ENCODE measurements at places on chromosomes 1 and 21.

DNA sequence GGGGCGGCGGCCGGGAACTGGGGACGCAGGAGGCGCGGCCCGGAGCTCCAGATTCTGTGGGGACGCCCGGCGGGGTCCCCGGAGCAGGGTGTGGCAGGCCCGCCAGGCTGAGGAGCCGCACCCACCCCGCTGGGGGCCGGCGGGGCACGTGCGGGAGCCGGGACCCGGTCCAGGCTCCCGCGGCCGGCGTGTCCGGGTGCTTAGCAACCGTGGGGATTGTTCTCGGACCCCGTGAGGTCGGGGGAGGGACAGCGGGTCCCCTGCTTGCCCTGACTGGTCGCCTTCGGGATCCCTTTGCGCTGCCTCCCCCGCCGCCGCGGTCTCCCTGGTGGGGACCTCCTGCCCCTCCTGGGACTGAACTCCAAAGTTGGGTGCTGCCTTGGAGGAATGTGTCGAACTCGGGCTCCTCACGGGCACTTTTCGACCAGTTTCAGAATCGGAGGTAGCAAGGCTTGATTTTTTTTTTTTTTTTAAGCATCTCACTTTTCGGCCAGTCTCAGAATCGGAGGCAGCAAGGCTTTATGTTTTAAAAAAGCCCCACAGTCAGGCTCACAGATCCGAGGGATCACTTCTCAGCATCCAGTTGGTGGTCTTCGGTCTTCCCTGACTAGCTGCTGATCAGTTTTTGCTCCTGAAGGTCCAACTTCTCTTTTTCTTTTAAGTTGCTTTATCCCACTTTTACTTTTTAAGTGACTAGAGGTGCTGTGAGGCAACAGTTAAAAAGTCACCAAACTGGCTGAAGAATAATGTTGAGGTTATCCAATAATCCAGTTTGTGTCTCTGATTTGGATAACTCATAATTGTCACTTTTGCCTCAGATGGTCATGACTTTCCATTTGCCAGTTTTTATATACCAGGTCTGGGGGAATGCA lies 648 bp downstream of the FAM76A start:
- DNase-seq: peak; percentile 60

- no peak for DNase-seq
These were observed 9.1 kb upstream of the MACF1 start for GRCh38 chr1:39195166-39196111.

DNA sequence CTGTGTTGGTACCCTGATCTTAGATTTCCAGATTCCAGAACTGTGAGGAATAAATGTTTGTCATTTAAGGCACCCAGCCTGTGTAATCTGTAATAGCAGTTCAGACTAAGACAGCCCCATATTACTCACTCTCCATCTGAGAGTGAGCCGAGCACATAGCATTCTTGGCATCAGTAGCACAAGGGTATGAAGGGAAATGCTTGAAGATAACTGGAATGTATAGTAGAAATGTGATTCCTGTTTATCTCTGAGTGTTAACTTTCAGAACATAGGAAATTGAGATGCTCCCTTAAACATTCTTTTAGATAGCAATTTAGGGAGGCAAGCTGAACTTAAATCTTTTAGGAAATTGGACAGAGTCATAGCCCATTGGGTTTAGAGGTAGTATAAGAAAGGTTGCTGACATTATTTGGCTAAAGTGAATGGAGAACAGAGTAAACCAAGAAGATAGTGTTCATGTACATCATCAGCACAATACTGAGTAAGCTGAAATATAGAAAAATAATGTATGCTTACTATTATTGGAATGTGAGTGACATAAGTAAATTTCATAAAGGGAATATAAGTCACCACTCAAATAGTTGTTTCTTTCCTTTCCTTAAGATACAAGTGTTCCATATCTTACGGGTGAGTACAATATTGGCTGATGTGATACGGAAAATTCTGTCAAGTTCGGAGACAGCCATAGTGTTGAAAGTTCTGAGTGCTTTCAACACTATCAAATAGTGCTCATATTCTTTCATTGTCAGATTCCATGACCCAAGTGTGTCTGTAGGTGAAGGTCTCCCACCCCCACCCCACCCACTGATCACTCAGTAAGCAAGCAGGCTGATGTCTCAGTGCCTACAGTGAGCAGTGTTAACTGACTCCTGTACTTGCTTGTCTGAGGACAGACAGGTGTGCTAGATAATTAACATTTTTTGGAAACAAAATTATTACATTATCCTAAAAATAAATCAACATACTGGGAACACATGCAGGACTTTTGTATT lies 73.7 kb downstream of the LRRC8D start:
- no peak for DNase-seq

- DNase-seq: no peak
These were observed 257.0 kb downstream of the HHIPL2 start for GRCh38 chr1:222290866-222291265.

- no peak for DNase-seq
These were observed 494.5 kb upstream of the PBX1 start for GRCh38 chr1:164064501-164064900.

DNA sequence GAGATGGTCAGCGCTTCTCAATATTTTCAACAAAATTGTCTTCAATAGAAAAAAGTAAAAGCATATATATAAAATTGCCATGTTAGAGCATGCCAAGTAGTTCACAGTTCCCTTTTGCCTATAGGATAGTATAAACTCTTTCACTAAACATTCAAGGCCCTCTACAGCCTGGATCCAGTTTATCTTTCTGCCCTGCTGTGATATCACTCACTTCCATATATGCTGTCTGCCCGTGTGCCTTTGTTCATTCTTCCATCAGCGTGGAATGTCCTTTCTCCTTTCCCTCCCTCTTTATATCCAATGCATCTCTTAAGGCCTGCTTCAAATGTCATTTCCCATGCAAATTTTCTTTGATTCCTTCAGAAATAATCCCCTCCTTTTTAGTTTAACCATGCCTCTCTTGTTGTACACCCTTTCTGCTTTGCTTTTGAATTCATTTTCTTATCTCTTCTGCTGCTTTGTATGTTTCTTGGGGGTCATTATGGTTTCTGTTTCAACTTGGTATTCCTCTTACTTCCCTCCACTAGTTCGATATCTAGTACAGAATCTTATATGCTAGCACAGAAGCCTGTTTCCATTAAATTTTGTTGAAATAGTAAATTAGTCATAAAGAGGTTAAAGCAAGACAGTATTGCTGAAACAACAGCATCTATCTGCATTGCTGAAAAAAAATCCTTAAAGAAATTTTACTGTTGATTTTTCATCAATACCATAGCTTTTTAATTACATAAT lies 44.7 kb downstream of the XCL2 start:
- DNase-seq: no peak

DNA sequence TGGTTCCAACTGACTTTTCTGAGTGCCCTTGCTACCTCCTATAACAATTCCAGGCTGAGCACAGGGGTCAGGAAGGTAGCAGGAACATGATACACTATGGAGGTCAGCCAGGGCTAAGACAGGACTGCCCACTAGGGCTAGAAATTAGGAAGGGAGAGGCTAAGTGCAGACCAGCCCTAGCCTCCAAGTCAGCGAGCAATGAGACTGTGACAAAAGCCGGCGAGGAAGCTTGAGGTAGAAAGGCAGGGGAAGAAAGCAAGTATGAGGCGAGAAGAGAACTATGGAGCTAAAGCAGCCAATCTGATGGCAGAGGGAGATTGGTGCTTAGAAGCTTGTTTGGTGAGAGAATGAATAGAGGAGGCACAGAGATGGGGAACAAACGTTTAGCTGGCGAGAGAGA lies 4.7 kb downstream of the UROD start:
- DNase-seq: no peak

DNA sequence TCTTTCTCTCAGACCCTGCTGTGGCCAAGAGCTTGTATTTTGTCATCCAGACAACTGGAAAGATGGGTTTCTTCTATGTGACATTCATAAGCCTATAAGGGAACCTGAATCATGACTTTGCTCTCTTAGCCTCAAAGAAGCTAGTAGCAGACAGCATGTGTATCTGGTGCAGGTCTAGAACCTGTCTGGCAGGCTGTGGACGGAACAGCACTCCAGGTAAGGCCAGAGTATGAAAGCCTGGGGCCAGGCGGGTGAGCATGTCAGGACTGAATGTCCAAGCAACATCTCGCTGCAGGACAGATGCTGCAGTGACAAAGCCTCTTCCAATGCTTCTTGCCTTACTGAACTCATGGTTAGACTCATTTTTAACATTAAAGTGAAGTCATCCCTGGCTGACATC lies 32.8 kb downstream of the AKNAD1 start:
- no peak for DNase-seq

DNA sequence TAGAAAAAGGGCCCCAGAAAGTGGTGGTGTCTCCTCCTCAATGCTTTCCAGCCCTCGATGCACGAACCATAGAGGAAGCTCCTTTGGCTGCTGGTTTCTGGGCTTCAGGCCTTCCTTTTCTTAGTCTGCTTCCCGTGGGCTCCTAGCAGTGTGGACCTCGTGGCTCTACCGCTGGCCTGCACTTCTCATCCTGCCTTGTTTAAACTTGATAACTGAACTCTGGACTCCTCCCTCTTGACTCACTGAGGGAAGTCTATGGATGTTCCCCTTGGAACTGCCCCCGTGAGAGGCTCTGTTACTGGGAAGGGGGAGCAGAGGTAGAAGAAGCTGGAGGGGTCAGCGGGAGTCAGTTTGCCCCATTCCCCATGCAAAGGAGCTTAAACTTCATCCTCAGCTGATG lies 75.3 kb upstream of the WDR26 start:
- no peak for DNase-seq

DNA sequence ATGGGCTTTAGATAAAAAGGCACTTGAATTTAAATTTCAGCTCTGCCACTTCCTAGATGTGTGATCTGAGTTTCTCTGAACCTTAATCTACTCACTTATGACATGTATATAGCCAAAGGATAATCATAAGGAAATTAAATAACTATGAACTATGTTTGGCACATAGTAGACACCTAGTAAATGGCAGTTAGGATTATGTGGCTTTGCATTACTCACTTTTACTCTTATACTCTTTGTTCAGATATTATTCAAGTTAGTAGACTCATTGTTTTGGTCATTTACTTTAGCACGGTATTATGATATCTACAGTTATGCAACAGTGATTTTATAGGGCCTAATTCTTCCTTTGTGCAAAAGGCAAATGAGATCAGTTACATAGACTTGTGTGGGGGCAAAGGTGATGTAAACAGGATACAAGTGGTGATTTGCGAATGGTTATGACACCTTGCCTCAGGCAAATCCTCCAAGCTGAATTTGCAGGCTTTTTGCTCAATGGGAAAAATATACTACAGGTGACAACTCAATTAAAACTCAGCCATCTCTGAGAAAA lies 297.2 kb upstream of the PBX1 start:
- DNase-seq: no peak

DNA sequence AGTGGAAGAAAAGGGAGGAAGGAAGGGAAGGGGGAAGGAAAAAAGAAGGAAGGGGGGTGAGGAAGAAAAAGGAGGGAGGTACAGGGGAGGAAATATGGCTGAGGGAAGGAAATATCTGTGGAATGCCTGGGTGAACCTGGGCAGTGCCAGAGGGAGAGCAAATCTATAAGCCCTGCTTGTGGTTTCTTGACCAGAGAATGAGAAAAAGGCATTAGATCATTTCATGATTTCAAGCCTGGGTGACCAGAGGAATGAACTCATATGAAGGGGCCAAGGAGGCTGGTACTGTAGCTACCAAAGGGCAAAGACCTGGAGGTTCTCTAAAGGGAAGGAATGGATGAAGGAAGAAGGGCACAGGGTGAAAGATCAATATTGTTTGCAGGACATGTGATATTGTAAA lies 31.4 kb downstream of the GNG12 start:
- no peak for DNase-seq

All from stimulated activated naive CD8-positive, alpha-beta T cell treated with anti-CD3 and anti-CD28 coated beads, Interleukin-15, Interleukin-2, amounts not matched to agents 100 U/mL and 50 U/mL, for 24 hours (primary cell).